Skeletal muscle tissue (tissue), 5 donors: ENCODE measurements at places on chromosomes 13 and 19. TPM values are rescaled to one million over a fixed set of nuclear protein-coding genes. Genes with fewer than 3 reads are reported as not detected.

The CAB39L gene
- 6.8 TPM for total RNA-seq

The TNNI3 gene
- 4.7 TPM for total RNA-seq

The RNF126 gene
- total RNA-seq = 12.0 TPM

The TLE2 gene
- 9.4 TPM for total RNA-seq

The KLF2 gene
- total RNA-seq = 14.1 TPM

The NEK3 gene
- 4.7 TPM for total RNA-seq

The SPACA4 gene
- not detected for total RNA-seq

The NALCN gene
- total RNA-seq = 1.0 TPM

The GARIN5B gene
- total RNA-seq = not detected

The SPRED3 gene
- total RNA-seq = not detected

The TMEM238 gene
- not detected for total RNA-seq

The LILRA2 gene
- total RNA-seq = 1.0 TPM
